Thoracic aorta (tissue), 2 donors: ENCODE measurements at places on chromosomes 12 and 14.

DNA sequence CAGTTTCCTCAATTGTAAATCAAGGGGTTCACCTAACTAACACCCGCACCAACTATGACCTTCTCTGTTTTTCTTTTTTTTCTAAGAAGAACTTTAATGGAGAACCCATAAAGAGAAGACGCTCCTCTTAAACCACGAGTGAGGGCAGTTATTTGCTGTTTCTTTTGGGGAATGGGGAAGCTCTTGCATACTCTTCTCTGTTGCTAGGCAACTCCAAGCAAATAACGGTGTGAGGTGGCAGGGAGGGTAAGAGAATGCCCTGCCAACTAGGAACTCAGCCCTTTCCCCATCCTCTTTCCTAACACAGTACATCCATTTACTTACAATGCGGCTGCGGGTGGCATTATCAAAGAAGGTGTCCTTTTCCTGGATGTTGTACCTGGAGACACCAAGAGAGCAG, 114.9 kb downstream of the ANO2 start:
- no peak for DNase-seq

- DNase-seq: no peak
Observed at GRCh38 chr14:33799705-33800570, 150.9 kb downstream of the EGLN3 start.

- DNase-seq: no peak
Observed at GRCh38 chr14:44847526-44848309, 114.0 kb downstream of the KLHL28 start.

DNA sequence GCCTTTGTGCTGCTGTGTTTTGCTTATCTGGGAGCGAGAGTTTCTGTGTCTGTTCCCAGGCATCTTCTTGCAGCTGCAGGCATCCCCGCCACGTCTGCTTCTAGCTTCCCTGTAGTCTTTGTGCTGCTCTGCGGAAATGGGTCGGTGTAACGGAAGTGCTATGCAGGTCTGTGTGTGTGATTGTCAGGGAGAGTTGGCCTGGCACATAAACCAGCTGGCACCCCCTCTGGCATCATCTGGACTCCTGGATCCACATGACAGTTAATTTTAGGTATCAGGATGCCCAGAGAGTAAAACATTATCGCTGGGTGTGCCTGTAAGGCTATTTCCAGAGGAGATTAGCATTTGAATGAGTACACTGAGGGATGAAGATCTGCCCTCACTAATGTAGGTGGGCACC, 9.4 kb upstream of the OASL start:
- no peak for DNase-seq

DNA sequence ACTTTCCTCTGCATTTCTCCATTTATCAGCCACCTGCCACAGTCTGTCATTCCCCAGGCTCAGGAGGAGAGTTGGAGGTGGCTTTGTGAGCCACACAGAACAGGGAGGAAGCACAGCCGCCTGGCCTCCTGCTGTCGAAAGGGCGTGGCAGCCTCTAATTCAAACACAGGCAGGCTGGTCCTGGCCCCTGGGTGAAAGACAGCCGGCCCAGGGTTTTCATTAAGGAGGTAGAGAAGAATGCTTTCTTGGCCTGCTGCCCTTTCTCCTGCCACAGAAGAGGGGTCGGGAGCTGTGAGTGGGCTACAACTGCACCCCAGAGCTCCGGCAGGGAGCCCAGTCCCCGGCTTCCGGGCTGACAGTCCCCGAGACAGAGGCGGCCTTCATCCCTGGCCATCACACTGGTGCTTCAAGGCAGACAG, 108.6 kb upstream of the FZD10 start:
- no peak for DNase-seq

DNA sequence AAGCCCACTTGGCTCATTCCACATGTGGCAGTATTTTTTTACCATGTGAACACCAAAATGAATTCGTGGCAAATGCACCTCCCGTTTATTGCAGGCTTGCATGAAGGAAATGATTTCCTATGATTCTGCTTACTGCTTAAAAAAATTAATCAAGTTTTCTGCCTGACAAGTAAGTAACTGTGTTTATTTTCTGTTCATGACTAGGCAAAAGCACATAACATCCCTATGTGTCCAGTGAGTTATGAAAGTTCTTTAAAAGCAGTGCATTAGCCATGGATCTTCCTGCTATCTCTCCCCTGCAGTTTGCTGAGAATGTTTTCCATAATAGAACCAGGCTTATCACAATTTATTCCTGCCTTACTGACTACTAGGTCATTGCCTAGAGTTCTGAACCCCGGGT, 20.4 kb downstream of the GPR65 start:
- DNase-seq: no peak

DNA sequence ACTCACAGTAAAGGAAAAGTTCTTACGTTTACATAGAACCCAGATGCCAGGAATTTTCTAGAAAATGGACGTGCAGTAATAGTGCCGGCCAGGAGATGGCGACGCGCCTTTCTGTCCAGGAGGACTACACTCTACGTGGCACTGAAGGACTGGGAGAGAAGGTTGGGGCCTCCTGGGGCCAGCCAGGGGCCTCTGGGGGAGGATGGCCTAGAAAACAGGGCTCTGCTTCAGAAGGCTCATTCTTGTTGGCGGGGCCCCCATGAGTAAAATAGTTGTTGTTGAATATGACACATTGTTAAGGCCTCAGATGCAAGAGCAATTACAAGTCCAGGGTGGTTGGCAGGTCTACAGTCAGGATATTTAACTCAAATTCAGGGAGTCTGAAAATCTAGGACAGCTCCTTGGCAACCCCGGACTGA, 120.1 kb upstream of the MAX start:
- DNase-seq: no peak

- no peak for DNase-seq
Observed at GRCh38 chr12:69064734-69065443, 131.9 kb upstream of the CPM start.

GRCh38 chr14:89146274-89146673, 270.8 kb downstream of the FOXN3 start:
- no peak for DNase-seq

DNA sequence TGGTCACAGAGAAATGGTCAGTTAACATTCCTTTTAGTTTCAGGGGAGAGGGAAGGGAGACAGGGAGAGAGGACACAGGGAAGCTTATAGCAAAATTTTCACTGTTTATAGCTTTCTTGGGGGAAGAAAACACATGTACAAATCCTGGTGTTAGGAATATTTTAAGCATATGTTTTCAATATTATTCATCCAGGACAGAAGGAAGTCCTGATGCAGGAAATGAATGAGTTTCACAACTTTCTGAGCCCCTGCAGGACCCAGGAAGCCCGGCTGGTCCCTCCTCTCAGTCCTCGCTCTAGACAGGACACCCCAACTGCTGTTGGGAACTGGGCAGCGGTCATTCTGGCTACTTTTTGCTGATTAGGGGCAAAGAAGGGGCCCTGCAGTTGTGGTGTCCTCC, 71.1 kb upstream of the ZDHHC17 start:
- DNase-seq: no peak

GRCh38 chr12:70660620-70661219, 23.5 kb upstream of the PTPRB start:
- no peak for DNase-seq

DNA sequence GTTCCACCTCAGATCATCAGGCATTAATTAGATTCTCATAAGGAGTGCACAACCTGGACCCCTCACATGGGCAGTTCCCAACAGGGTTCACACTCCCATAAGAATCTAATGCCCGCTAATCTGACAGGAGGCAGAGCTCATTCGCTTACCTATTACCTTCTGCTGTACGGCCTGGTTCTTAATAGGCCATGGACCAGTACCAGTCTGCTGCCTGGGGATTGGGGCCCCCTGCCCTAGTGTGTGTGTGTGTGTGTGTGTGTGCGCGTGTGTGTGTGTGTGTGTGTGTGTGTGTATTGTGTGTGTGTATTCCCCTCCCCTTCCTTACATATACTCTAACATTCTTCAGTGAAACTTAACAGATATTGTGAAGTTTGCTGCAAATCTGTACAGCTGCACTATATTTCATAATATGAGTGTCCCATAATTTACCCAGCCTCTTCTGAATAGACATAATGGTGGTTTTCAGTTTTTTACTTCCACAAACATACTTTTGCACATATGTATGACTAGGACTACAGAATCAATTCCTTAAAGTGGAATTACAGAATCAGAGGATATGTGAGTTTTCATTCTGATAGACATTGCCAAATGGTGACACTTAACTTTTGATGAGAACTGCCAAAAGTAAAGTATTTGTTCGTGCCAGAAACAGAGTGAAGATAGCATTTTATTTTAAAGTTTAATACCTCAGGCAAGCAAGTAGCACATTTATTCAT, 205.2 kb upstream of the EEA1 start:
- DNase-seq: no peak
